ENCODE measurements at places on chromosomes 5 and 9.

DNA sequence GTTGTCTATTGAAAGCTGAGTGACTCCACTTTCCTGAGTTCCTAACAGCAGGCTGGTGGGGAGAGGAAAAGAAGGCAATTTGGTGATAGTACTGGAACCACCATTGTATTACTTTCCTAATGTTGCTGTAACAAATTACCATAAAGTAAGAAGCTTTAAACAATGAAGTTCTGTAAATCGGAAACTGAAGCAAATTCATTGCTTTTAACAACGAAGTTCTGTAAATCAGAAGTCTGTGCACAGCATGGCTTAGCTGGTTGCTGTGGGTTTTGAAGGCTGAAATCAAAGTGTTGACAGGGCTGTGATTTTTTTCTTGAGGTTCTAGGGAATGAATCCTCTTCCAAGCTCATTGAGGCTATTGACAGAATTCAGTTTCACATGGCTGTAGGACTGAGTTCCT is 72.3 kb downstream of the SLC44A1 start:
- DNase-seq, result no peak

DNA sequence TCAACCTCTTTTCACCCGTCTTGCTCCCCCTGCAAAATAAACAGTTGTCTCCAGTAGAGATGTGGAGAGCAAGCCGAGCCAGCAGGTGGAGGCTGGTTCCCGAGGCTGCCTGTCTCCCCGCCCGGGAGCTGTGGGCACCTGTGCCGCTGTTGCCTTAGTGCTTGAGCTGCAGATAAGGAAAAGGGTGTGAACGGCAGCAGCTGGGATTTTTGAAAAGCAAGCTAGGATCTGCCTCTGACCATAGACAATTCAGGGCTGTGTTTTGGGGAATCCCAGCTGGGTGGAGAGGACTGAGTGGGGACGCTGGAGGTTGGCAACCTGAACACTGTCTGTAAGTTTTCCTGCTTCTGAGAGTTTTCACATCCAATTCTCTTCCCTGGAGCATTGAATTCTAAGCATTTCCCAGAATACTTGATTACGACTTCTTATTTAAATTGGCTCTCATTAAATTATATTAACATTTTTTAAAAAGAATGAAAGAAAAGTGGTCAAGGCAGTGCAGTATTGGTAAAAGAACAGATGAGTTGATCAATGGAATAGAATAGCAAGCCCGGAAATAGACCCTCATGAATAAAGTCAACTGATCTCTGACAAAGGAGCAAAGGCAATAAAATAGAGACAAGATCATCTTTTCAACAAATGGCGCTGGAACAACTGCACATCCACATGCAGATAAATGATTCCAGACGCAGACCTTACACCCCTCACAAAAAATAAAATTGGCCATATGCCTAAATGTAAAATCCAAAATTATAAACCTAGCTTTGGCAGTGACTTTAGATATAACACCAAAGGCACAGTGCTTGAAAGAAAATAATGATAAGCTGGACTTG is 9.7 kb downstream of the WNK2 start:
- peak; percentile 45 for DNase-seq

DNA sequence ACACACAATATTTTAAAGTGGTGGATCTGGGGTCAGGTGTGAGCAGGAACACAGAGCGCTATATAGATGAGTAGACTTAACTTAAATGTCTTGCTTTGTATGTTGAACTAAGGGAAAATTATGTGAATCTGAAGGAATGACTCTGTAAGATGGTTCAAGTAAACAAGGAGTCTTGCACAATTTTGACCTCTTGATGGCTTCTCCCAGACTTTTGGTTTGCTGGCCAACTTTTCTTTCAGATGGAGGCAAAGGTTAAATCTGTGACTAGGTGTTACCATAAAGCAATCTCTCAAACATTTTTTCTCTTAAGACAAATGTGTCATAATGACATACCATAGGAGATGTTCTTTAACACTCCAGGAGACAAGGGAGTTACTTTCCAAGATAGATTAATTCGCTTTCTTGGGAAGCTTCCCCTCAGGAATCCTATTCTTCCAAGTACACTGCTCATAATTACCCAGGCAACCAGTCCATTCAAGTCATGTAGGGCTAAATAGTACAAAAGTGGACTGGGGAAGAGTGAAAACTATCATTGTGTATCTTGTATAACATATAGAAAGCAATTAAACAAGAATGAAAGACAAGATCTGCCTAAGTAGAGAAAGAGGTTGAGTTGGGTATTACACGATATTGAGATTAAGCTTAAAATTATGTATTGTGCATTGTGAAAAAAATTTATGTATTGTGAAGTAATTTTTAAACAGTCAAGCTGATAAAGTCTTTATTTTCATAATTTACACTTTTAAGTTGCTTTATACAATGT is 60.3 kb upstream of the SLC27A6 start:
- DNase-seq, result no peak

- no peak for DNase-seq
Observed at GRCh38 chr9:115998666-115999065, 154.9 kb upstream of the PAPPA start.

DNA sequence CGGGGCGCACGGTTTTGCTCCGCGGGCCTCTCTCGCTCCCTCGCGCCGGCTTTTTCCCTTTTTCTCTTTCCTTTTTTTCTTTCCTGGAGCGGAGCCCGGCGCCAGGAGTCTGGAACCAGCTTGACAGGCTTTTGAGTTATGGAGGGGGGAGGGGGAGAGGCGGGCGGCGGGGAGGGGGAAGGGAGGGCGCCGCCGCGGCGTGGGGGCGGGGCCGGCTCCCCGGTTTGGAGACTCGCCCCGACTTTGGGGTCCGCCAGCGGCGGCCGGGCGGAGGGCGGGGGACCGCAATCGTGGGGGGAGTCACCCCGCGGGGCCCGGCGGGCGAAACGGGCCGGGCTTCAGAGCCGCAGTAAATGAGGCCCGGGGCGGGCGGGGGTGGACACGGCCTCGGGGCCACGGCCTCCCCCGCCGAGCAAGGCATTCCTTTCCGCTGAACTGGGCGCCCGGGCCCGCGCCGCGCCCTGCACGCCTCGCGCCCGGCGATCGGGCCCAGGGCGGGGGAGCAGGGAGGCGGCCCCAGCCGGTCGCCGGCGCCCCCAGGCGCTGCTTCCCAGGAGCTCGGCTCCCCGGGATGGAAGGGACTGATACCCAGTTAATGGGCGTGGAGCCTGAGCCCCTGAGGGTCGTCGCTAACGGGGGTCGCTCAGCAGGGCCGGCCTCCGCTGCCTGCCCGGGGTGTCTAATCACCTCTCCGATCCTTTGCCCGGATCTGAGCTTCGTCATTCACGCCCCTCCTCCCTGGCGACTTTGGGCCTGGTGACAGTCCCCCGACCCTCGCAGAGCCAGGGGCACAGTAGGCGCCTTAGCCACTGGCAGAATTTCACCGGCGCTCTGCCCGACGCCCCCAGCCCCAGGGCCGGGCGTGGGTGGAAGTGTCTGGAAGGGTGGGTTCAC is 138.1 kb downstream of the C9orf50 start:
- DNase-seq, result peak; percentile 92

- DNase-seq, result no peak
Observed at GRCh38 chr5:129447968-129448367, 12.1 kb upstream of the ADAMTS19 start.

DNA sequence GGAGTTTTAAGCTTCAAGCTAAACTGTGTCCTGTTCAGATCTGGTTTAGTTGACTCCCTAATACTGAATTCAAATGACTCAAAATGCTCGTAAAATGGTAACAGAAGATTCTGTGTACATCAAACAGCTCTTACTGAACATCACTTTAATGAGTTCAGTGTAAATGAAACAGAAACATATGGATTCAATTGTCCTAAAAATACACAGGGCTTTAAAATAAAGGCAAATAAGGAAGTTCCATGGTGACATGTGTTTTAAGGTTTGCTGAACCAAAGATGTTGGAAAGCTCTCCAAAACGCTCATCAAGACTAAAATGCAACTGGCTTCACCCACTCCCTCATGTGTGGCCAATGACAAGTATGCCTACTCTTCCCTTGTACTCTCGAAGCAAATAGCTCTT is 340.0 kb upstream of the PIK3R1 start:
- DNase-seq, result no peak

GRCh38 chr5:40367255-40367654 is 312.5 kb upstream of the PTGER4 start:
- DNase-seq, result no peak

- no peak for DNase-seq
Observed at GRCh38 chr5:14199902-14200301, 56.8 kb downstream of the TRIO start.

- peak; percentile 52 for DNase-seq
Observed at GRCh38 chr9:12464400-12464799, 228.8 kb upstream of the TYRP1 start.

DNA sequence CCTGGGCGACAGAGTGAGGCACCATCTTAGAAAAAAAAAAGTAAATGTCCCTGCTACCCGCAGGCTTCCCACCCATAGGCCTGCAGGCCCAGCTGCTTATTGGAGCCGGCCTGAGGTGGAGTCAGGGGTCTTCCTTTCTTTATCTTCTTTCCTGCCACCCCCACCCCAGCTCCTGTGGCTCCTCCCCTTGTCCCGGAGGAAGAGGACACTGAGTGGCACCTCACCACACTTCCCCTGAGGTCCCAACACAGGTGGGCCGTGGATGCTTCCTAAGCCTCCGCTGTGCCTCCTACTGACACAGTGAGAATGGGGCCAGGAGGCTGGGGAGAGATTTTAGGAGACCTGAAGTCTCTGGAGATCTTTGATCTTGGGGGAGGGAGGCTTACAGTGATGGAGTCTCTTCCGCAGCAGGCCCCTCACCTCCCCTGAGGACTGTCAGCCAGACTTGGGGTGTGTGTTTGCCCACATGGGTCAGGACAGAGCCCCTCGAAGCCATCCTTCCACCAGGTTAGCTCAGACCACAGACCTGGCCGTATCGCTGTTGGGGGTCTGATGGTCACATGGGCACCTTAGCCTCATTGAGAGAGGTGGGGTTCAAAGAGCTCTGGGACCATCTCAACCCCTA is 135.4 kb upstream of the IER5L start:
- DNase-seq, result no peak

DNA sequence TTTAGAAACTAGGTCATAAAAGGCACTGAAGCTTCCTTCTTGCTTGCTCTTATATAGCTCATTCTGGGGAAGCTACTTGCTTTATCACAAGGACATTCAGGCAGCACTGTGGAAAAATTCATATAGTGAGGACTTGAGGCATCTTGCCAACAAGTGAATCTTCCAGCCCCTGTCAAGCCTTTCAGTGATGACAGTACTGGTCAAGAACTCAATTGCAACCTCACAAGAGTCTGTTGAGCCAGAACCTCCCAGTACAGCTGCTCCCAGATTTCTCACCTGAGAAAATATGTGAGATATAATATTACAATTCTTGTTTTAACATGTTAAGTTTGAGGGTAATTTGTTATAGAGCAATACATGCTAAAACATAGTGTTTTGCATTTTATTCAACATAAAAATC is 2011.0 kb upstream of the NUDT12 start:
- peak; percentile 17 for DNase-seq

- no peak for DNase-seq
Observed at GRCh38 chr5:77641963-77642737, 3.6 kb upstream of the OTP start.

DNA sequence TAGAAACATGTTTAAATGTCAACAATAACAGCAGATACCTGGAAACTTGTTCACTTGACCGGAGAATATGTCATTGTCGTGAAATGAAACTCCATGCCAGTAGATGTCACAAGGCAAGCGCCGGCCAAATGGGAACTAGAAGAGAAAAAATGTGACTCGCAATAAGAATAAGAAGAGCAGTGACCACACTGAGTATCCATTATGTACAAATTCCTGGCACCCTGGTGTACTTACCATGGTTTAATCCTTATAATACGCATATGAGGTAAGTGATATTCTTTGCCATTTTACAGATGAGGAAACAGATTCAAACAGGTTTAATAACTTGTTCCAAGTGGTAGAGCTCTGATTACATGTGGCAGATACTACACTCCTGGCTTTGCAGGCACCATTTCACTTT is 53.9 kb downstream of the TTLL11 start:
- DNase-seq, result no peak

GRCh38 chr9:115672477-115673316 is 480.9 kb upstream of the PAPPA start:
- DNase-seq, result no peak

DNA sequence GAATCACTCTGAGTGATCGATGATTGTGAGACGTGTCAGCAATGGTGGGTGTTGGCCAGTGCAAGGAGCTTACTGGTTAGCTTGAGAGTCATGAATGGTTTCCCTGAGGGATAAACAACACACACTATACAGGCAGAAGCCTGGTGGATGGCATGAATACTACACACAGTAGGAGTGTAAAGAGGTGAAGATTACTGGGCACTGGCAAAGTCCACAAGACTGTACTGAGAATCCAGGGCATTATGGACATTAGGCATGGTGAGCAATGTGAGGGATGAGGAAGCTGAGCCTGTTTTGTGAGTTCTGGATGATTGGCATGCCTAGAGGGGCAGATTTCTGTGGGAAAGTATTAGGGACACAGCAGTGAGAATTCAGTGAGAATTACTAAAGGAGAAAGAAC is 71.3 kb downstream of the KDM4C start:
- DNase-seq, result no peak

- no peak for DNase-seq
Observed at GRCh38 chr5:527646-528628, 3.7 kb upstream of the SLC9A3 start.

- DNase-seq, result no peak
Observed at GRCh38 chr9:128008171-128008570, 27.4 kb upstream of the EEIG1 start.

GRCh38 chr5:42992088-42992879 is 47.8 kb downstream of the ANXA2R start:
- peak; percentile 66 for DNase-seq

GRCh38 chr9:95139126-95139525 is 178.4 kb downstream of the FANCC start:
- no peak for DNase-seq

GRCh38 chr5:68306361-68307014 is 90.9 kb downstream of the PIK3R1 start:
- DNase-seq, result no peak

DNA sequence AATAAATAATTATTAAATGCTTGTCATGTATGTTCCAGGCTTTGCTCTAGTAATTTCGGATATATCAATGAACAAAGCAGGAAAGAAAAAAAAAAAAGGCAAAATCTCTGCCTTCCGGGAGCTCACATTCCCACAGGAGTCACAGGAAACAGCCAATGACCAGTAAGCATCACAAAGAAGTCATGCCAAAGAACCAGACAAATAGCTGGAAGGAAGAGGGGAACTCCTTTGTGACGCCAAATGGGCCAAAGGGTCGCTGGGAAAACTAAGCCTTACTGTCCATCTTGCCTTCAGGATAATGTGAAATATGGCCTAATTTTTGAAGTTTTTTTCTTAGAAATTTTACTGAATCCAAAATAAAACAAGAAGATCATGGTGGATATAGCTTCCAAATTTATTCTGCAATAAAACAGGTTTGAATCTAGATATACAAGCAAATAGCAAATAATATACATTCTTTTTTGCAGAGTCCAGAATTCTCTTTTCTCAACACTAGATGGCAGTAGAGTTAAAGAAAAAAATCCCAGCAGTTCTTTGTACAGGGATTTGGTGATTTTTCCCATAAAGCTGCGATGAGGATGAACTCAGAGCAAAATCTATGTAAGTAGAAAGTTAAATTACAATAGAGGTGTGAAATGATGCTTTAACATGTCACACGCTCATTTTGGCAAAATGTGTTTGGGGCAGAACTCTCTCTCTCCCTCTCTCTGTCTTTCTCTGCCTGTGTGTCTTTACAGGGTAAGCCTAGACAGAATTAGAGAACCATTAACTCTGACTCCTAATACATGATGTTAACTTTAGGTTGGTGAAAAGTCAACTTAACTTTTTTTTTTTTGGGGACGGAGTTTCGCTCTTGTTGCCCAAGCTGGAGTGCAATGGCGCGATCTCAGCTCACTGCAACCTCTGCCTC is 60.0 kb upstream of the TUT7 start:
- peak; percentile 82 for DNase-seq

GRCh38 chr5:111584651-111585050 is 72.3 kb upstream of the STARD4 start:
- DNase-seq, result no peak
